Cerebellar cortex (tissue), 1 donor: ENCODE measurements at places on chromosomes 12 and 14.

GRCh38 chr12:77299001-77299400 lies 233.6 kb upstream of the E2F7 start:
- DNase-seq, result no peak

DNA sequence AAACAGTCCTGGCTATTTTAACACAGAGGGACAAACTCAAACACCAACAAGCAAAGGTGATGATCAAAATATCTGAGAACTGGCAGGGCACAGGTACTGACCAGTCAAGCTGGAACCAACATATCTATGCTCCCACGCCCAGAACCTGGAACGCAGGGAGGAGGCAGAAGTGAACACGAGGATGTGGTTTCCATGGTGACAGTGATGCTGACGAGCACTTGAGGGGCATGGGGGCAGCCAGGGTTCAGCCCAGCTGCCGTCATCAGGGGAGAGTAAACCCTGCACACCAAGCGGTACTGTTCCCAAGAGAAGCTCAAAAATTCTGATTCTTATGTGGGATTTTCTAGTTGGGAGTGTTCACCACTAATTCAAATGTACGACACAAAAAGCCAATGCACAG lies 113.6 kb upstream of the SFSWAP start:
- no peak for DNase-seq

GRCh38 chr12:50981319-50982239 lies 29.2 kb downstream of the HIGD1C start:
- no peak for DNase-seq

DNA sequence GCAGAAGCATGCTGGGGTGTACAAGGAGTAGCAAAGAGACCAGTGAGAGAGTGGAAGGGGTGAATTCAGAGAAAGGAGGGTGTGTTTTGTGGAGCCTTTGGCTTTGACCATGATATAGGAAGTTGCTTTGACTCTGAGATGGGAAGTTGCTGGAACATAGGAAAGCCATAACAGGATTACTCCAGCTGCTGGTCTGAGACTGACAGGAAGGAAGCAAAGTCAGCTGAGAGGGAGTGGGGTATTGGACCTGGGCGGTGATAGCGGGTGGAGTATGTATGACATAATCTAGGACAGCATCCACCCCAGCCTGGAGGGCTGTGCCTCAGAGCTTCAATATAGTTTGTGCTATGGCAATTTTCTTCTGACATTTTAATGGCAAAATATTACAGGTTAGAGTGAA lies 324.4 kb downstream of the PDZRN4 start:
- DNase-seq, result no peak

DNA sequence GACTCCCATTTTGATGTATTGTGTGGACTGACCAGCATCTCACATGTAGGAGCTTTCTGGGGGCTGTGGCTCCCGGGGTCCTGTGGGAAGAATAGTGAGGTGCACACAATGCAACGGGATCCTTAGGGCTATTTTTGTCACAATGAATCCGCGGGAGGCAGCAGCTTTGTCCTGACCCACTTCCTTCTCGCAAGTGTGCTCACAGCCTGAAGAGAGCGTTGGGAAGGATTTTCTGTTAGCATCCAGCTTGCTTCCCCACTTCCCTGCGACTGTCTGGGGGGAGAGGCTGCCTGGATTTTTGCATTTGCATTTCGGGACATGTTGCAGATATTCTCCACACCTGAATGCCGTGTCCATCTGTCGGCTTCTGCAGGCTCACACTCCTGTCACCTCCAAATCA lies 31.9 kb downstream of the FZD10 start:
- peak; percentile 64 for DNase-seq

- DNase-seq, result no peak
Observed at GRCh38 chr14:70704960-70705359, 63.2 kb downstream of the TTC9 start.

DNA sequence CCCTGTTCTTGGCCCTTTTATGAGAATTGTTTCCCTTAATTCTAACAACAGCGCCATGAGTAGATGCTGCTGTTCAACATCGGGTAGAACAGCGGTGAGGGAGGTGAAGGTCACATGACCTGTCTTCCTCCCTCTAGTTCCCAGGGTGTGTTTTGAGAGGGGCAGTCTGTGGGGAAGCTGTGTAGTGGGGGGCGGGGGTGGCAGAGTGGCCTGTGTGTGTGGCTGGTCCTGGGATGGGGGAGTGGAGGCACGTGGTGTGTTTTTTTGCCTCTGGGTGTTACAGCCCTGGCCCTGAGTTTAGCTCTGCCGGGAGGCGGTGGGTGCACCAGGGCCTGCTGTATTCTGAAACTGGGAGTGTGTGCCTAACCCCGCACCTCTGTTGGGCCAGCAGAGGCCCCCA lies 202.7 kb downstream of the TSPAN9 start:
- DNase-seq, result no peak

GRCh38 chr12:106684497-106684896 lies 90.0 kb upstream of the RIC8B start:
- DNase-seq, result no peak

DNA sequence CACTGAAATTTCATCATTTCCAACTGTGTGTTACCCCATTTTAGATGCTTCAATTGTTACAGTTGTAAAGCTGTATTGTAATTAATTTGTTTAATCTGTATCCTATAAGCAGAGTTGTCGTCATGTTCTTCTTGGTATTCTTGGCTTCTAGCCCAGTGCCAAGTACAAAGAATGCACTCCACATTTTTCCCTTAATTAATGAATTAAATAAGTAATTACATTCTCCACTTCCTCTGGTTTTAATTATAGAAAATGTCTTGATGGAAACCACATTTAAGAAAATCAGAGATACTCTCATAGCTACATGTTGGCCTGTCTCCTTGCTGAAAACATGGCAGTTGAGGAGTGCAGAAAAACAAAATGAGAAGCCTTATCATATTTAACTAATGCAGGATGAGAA lies 746 bp downstream of the DNAI7 start:
- DNase-seq, result peak; percentile 9

- no peak for DNase-seq
Observed at GRCh38 chr14:45060551-45060950, 23.4 kb upstream of the PRPF39 start.
